Lower leg skin (tissue), 4 donors: ENCODE measurements at places on chromosomes 7 and 10. TPM values are rescaled to one million over a fixed set of nuclear protein-coding genes. Genes with fewer than 3 reads are reported as not detected.

GRCh38 chr7:115013886-115014285 lies 92.0 kb downstream of the MDFIC start:
- DNase-seq = no peak

The LRRC61 gene
- 26.0 TPM for total RNA-seq

GRCh38 chr10:131722525-131723264 lies 178.1 kb upstream of the PPP2R2D start:
- DNase-seq = peak; percentile 66

The AGK gene
- 20.1 TPM for total RNA-seq

DNA sequence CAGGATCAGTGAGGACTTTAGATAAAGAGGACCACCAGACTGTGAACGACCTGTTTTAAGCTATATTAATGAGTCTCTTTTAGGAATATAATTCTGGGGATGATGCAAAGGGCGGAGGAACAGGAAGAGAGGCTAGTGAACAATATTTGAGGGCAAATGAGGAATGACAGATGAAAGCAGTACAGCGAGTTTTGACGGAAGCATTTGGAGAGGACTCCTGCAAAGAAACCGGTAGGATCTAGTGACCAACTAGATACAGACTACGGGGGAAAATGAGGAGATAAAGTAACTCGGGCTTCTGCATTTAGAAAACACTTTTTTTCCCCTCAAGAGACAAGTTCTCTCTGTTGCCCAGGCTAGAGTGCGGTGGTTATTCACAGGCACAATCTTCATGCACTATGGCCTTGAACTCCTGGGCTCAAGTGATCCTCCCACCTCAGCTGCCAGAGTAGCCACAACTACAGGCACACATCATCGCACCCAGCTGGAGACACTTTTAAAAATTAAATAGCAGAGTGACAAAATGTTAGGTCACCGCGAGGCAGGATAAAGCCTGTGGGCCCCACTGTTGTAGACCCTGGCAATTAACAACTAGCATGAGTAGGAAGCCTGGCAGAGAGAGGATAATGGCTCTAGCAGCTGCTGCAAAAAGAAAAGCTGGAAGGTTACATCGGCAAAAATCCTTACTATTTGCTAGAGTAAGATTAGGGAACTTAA lies 143.2 kb downstream of the SRPK2 start:
- no peak for DNase-seq
